ENCODE measurements at places on chromosomes 7 and 10.

DNA sequence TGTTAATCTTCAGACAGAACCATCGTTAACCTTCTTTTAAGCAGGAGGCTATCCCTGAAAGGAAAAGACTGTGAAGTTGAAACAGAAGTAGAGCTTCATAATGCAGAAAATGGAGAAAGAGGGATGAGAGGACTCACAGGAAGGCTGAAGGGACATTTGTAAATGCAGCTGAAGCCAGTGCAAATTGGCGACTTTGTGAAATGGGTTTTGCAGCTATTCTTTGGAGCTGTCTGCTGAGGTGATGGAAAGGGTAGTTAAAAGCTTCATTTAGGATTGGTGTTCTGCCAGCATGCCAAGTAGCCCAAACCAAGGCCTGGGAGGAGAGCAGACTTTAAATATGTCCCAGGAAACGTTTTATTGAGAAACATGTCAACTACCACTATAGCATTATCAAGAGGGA, 122.7 kb downstream of the INSYN2A start:
- no peak for DNase-seq

GRCh38 chr7:30658479-30659074, 23.7 kb downstream of the CRHR2 start:
- no peak for DNase-seq

DNA sequence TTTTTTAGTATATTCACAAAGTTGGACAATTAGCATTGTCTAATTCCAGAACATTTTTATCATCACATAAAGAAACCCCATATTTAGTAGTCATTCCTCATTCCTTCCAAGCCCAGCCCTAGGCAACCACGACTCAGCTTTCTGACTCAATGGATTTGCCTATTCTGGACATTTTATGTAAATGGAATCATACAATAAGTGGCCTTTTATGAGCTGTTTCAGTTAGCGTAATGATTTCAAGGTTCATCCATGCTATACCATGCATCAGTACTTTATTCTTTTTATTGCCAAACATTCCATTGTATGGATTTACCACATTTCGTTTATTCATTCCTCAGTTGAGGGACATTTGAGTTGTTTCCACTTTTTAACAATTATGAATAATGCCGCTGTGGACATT, 249.2 kb downstream of the DYNC1I1 start:
- no peak for DNase-seq

- no peak for DNase-seq
These were observed 11.2 kb upstream of the JAKMIP3 start for GRCh38 chr10:132054564-132054963.

DNA sequence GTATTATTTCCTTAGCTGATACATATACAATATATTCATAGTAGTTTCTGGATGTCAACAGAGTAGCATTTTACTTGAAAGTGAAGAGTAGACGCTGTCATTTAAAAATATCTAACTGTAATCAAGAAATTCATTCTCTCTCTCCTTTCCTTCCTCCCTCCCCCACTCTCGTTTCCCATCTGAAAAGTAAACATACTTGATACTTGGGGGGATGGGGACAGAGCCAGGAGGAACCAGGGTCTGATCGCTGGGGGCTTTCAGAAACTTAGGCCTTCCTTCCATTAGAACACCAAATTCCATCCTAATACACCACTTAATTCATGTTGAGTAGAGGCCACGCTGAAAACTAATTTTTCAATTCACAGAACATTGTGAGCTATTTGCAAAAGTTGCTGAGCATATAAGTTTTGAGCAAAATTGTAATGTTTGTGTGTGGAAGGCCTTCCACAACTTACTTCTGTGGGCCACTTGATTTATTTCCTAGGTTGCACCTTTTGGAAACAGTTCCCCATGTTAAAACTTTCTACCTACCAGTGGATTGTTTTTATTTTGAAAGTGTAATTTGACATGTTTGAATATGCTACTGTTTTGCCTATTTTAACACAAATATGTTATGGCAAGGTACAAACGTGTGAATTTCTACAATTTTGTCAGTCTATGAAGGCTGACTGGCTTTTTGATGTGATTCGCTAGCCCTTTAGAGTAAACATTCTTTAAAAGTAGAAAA, 35.2 kb downstream of the CNPY1 start:
- DNase-seq: no peak

DNA sequence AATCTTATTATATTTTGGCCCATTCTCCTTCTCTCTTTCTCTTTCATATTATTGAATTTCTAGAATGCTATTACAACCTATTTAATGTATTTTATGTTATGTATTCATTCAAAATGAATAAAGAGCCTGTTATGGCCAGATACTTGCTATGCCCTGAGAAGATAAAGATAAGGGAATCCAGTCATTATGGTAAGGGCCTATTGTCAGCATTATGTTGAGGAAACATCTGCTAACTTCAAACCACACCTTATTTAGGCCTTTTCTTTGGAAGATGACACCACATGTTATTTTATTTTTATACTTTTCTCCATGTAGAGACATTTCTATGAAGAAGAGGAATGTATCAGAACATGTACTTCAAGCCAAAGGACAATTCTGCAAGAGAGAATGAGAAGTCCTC, 60.5 kb upstream of the MPP7 start:
- no peak for DNase-seq

DNA sequence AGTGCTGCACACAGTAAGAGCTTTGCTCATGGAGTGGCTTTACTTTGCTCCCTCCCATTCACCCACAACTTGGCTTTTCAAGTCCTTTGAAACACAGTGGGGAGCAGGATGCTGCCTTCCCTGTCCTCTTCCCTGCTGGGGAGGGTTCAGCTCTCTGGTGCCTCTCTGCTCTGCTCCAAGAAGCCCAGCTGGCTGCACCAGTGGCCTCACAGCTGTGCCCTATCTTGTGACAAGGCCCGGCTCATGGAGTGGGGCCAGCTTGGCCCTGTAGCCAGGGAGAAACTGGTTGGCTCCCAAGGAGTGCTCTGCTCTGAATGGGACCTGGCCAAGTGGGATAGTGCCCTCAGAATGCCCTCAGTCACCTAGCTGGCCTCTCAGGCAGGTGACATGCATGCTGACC, 212.3 kb upstream of the ZMIZ1 start:
- no peak for DNase-seq

Data from AG20443 (cell line).